ENCODE measurements at places on chromosomes 7 and 10. TPM values are rescaled to one million over a fixed set of nuclear protein-coding genes. Genes with fewer than 3 reads are reported as not detected.

The GRM3 gene
- not detected for total RNA-seq

GRCh38 chr7:105473163-105473562, 48.9 kb downstream of the PUS7 start:
- DNase-seq = no peak
- no peaks in the 10 kb centered on the region for H3K27me3 ChIP-seq
- peaks cover 11% of the 10 kb centered on the region for H3K36me3 ChIP-seq
- no peak overlapping the region for H3K4me3 ChIP-seq

DNA sequence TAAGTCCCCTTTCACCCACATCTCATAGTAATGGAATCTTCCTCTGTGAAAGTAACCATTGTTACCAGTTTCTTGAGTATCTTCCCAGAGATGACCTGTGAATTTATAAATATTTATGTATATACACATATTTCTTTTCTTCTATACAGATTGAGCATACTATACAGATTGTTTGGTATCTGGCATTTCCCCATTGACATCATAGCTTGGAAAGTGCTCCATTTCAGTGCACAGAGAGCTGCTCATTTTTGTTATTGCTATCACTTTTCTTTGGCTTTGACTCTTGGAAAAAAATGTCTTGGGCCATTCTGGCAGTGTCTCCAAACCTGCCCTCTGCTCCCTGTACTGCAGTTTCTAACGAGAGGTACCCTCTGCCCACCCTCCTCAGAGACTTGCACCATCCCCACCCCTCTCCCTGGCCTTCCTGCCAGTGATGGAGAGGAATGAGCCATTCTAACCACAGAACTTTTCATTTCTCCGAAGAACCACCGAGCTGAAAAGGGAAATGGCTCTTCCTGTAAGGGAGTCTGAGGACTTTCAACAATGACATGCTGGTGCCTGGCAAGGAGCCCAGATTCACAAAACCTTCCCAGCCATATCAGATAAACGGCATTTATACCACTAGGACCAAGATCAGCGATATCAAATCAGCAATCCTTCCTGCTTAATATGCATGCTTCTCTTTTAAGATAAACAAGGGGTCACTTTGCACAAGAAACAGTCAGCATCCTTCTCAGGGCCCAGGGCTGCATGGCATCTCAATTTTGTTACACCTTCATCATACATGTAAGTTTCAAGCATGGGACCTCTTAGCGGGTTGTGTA, 19.7 kb upstream of the CCSER2 start:
- peak; percentile 41 for DNase-seq
- H3K27me3 ChIP-seq = peaks cover 8% of the 10 kb centered on the region
- H3K27ac ChIP-seq = peak overlapping the region; percentile 32
- H3K36me3 ChIP-seq = peaks cover 4% of the 10 kb centered on the region
- H3K4me3 ChIP-seq = peak overlapping the region; percentile 83

DNA sequence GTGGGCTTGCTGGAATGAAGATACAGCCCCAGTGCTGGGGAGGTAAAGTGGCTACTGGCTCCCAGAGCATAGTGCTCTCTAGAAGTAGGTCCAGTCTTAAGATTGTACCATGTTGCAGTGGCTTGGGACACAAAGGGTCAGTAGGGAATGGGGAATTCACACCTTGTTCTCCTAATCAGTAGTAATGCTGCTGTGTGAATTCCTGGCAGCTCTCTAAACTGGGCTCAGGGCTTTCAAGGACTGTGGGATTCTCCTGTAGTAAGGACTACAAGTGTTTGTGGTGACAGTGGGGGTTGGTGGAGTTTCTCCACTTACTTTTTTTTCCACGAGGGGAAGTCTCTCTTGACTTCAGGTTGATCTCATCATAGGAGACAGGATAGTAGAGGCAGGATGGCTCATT, 226.2 kb upstream of the TEX47 start:
- H3K4me1 ChIP-seq = no peaks in the 10 kb centered on the region
- no peak for DNase-seq
- H3K36me3 ChIP-seq = no peaks in the 10 kb centered on the region
- H3K4me3 ChIP-seq = no peak overlapping the region

The ADAMTS14 gene
- total RNA-seq = 0.24 TPM

DNA sequence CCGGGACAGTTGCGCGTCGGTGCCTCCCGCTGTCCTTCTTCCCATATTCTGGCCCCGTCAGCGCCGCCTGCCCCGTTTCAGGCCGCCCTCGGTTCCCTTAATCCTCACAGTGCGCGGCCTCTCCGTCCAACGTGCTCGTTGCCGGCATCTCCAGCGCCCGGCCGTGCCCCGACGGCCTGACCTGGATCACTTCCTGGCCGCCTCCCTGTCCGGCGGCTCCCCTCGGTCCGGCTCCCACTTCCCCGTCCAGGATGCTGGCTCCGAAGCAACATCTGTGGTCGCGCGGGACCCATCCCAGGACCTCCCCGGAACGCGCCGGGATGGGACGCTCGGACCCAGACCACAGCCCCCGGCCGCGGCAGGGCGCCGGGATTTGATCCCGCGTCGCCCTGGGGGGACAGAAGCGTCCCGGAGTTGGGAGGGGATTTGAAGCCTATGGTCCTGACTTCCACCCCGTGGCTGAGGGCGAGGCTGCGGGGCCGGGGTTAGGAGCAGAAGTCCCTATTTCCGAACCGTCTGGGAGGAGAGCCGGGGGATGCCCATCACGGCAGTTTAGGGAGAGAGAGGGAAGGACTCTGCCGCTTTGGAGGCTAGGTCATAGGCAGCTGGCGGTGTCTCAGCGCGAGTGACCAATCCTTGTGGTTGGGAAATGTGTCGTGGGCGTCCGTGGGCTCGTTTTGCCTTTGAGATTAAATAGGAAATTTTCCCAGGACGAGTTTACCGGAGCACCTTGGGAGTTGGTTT, 53.8 kb downstream of the KCTD7 start:
- peak overlapping the region; percentile 92 for H3K4me3 ChIP-seq
- no peaks in the 10 kb centered on the region for H3K36me3 ChIP-seq
- peaks cover 60% of the 10 kb centered on the region for H3K4me1 ChIP-seq
- H3K27me3 ChIP-seq = no peaks in the 10 kb centered on the region
- DNase-seq = peak; percentile 42

GRCh38 chr10:88474884-88475844, 108.0 kb downstream of the RNLS start:
- H3K27me3 ChIP-seq = no peaks in the 10 kb centered on the region
- no peak for DNase-seq
- no peaks in the 10 kb centered on the region for H3K4me1 ChIP-seq
- no peaks in the 10 kb centered on the region for H3K36me3 ChIP-seq
- no peak overlapping the region for H3K27ac ChIP-seq

GRCh38 chr7:29146888-29147609, 712 bp upstream of the CPVL start:
- no peak overlapping the region for H3K27ac ChIP-seq
- DNase-seq = no peak
- peaks cover 41% of the 10 kb centered on the region for H3K27me3 ChIP-seq
- no peaks in the 10 kb centered on the region for H3K36me3 ChIP-seq
- peaks cover 5% of the 10 kb centered on the region for H3K4me1 ChIP-seq

All from activated T-cell treated with anti-CD3 and anti-CD28 coated beads, Interleukin-2, amount 50 U/mL, for 72 hours (primary cell).